ENCODE measurements at places on chromosomes 3 and 15. TPM values are rescaled to one million over a fixed set of nuclear protein-coding genes. Genes with fewer than 3 reads are reported as not detected.

- DNase-seq = peak; percentile 25
Observed at GRCh38 chr3:46539443-46540005, 26.6 kb downstream of the LRRC2 start.

- DNase-seq = no peak
Observed at GRCh38 chr3:111193472-111193871, 121.9 kb downstream of the NECTIN3 start.

PLCH1 gene
- total RNA-seq = not detected

DNA sequence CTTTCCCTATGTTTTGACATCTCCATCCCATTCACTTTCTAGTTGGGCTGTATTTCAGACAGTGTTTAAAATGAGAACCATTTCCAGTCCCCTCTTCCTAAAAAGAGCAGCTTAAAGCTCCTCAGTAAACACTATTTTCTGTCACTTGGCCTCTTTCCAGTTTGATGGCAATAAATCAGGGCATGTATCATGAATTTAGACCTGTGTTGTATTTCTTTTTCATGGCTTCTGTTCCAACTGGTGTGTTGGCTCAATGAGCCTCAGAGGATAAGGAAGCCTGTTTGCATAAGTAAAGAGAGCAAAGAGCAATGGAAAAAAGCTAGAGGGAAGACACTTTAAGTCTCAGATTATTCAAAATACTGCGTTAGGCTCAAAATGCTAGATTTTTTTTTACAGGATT, 7.2 kb downstream of the CCDC80 start:
- DNase-seq = no peak

GRCh38 chr3:42061713-42062380, 29.3 kb upstream of the TRAK1 start:
- no peak for DNase-seq

GOLGA8R gene
- 8.5 TPM for total RNA-seq

- no peak for DNase-seq
Observed at GRCh38 chr3:61761694-61762430, 200.5 kb downstream of the PTPRG start.

GRCh38 chr15:34038871-34039789, at the start of gene AVEN:
AVEN (minus strand) TSS chr15:34039204; CDS start chr15:34039046, 158 bp downstream.
- no peak for DNase-seq

DNA sequence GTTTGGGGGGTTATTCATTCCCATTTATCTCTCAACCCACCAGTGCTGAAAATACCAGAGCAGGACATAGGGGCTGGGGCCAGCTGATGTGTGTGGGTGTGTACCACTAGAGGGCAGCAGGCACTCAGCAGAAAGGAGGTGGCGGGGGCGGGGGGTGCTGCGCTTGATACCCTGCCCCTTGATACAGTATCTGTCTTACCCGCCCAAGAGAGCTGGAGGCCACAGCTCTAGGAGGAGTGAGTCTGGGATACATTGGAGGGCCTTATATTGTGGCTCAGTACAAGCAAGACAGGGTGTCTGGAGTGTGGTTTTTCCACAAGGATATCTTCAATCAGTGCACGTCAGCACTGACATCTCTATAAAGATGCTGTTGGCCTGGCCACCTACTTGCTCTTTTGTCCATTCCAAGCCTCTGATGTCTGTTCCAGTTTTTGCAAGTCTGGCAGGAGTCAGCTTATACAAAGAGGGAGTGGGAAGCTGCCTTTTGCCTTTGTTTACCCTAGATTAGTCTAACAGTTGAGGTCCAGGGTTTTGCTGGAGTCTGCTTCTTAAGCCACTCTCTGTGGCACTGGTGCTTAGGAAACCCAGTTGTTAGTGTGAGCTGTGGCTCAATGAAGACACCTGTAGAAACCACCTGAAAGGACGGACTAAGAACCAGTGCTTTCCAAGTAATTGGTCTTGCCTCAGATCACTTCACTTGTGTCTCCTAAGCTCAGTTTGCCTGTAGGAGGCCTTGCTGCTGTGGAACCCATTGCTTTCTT, 1.5 kb upstream of the RBM15B start:
- no peak for DNase-seq

DNA sequence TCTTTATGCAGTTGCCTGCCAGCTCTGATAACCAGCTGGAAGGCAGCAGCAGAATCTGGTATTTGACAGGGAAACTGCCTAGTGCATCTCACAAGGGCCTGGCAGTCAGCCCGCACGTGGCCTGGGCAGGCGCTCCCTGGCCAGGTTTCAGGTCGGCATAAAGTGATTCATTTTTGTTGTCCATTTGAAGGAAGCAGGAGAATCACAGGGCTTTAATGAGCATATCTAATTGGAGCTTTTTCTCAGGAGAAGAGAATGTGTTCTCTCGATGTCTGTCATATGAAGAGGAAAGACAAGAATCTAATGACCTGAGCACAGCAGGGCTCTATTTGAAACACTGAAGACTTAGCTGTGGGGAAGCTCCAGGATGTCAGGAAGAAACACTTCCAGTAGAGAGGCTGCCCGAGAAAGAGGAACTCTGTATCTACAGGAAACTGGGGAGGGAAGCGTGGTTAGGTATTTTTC, 98.8 kb upstream of the MB21D2 start:
- DNase-seq = no peak

DNA sequence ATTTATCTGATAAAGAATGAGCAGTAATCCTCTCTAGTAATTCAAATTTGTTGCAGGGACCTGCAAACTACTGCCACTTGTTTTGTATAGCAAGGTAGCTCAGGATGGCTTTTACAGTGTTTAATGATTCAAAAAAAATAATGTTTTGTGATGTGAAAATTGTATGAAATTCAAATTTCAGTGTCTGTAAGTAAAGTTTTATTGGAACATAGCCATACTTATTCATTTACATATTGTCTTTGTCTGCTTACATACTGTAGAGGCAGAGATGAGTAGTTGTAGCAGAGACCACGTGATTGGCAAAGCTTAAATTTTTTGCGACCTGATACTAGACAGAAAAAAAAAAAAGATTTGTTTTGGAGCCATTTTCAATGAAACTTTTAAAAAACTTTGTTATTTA, 6.5 kb upstream of the UTS2B start:
- no peak for DNase-seq

GPX1 gene
- 87.9 TPM for total RNA-seq

DLL4 gene
- total RNA-seq = not detected

- DNase-seq = no peak
Observed at GRCh38 chr3:112350018-112350810, 17.3 kb downstream of the CD200 start.

GRCh38 chr3:150779402-150779858, 16.5 kb upstream of the SIAH2 start:
- peak; percentile 88 for DNase-seq

DNA sequence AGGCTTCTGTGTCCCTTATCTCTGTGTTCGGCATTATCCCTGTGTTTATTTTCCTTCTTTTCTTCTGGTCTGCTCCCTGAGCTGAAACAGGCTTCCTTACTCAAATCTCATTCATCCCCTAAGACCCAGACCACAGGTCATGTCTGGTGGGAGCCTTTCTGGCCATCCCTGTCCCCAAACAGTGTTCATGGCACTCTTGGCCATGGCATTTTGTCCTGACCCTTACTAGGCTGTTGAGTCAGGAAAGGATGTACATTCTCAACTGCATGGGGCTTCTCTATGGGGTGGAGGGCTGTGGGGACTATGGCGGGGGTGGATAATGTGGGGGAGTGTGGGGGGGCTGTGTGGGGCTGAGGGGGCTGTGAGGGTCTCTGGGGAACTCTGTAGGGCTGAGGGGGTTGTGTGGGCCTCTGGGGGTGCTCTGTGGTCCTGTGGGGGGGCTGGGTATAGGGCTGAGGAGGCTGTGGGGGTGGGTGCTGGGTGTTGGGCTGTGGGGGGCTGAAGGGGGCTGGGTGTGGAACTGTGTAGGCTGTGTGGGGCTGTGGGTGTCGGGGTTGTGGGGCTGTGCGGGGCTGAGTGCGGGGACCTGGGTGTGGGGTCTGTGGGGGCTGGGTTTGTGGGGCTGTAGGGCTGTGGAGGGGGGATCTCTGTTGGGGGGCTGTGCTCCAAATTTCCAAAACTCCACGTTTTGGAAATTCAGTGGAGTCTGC, 64.3 kb downstream of the KLF13 start:
- DNase-seq = no peak

DNA sequence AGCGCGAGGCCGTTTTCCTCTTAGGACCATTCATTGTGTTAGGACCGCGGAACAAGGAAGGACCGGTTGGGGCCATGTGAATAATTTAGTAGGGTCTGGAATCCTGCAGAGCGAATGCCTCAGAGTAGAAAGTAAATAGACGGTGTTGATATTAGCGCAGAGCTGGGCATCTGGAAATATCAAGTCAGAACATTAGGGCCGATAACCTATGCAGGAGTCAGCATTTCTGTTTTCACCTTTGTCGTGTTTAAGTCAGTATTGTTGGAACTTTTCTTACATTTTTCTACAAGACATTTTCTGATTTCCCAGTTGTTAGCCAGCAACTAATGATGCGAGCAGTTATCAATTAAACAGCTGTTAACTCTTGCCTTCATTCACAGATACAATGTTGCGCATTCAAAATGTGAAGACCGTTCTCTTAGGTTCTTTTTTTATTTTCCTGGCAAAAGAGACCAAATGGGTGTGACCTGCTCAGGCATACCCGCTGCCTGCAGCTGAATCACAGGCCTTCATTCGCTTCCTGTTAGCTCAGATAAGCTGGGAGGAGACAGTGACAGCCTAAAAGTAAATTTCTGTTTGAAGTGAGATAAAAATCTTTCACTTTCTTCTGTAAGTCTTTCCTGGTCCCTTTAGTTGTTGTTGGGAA, 966 bp upstream of the PKM start:
- no peak for DNase-seq

INSYN1 gene
- 23.0 TPM for total RNA-seq

DNA sequence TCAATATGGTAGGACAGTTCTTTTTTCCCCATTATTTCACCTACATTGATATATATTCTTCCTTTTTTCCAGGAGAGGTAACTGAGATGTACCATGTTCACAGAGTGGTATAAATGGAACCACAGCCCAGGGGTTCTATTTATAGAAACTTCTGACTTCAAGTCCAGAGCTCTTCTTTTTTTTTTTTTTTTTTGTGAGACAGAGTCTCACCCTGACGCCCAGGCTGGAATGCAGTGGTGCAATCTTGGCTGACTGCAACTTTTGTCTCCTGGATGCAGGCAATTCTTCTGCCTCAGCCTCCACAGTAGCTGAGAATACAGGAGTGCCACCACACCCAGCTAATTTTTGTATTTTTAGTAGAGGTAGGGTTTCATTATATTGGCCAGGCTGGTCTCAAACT, 267.1 kb upstream of the TPRG1 start:
- DNase-seq = no peak

DNA sequence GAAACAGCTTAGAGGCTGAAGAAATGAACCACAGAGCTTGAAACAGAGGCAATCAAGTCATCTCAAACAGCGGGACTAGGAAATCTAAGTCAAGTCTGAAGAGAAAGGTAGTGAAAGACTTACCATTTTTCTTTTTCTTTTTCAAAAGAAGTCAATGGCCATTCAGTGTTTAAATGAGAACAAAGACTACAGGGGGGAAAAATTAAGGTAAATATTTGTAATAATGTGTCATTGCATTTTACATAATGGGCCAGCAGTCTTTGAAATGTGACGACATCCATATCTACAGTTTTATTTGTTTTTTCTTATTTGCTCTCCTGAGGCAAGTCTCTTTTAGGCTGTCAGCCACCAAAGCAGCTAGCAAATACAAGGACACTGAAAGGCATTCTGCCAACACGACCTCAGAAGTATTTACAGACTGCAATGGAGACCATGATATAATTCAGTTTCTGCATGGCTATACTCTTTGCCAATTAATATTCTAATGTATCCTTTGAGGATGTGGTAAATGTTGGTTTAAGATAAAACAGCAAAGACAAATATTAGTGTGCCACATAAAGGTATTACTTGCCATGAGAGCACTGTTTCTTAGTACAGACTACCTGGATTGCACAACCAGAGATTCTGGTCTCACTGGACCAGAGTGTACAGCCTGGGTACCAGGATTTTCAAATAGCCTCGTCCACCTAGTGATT, 307.0 kb upstream of the THBS1 start:
- DNase-seq = no peak

- DNase-seq = no peak
Observed at GRCh38 chr15:53758412-53758811, 1.1 kb downstream of the WDR72 start.

ZMYND10 gene
- 1.1 TPM for total RNA-seq

SPG11 gene
- total RNA-seq = 45.4 TPM

VILL gene
- 2.6 TPM for total RNA-seq

LRRC2 gene
- total RNA-seq = 2.2 TPM

DNA sequence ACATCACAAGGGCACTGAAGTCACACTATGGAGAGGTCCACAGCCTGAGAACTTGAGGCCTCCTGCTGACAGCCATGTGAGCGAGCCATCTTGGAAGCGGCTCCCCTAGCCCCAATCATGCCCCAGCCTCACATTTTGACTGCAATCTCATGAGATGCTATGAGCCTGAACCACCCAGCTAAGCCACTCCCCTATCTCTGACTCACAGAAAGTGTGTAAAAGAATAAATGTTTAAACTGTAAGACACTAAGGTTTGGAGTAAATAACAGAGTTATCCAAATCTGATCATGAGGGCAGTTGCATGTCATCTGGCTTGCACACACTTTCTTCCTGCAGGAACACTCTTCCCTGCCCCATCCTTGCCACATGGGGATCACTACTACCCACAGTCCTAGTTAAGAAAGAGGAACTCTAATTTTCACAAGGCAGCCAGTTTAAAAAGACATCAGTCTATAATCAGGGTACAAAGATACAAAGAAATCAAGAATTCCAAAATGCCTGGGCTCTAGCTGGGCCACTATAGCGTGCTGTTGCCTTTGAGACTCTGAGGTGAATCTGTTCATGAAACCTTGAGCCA, 494.2 kb downstream of the FOXP1 start:
- no peak for DNase-seq
